Caudate nucleus (tissue), 63 donors: ENCODE measurements at places on chromosomes 6 and 20.

- DNase-seq, result no peak
Measured at GRCh38 chr6:132712366-132712765, 1.5 kb downstream of the VNN1 start.

GRCh38 chr6:15048367-15048766 lies 197.5 kb upstream of the JARID2 start:
- no peak for DNase-seq

DNA sequence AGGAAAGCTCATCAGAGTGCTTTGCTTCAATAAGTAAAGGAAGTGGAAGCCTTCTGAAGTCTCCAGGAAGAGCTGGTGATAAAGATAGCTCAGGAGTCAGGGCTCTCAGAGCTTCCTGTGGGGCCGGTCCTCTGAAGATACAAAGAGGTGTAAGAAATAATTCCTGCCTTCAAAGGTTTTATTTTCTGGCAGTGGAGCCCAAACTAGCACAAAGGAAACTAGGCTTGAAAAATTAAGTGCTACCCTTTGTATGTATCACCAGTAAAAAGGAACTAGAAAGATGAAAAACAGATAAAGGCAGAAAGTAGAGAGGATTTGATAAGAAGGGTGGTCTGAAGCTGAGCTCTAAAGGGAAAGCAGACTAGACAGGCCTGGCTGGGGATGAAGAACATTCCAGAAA lies 204.1 kb upstream of the SASH1 start:
- DNase-seq, result no peak

GRCh38 chr20:58447511-58448391 lies 58.7 kb downstream of the VAPB start:
- DNase-seq, result no peak
